ENCODE measurements at places on chromosomes 3 and 15.

DNA sequence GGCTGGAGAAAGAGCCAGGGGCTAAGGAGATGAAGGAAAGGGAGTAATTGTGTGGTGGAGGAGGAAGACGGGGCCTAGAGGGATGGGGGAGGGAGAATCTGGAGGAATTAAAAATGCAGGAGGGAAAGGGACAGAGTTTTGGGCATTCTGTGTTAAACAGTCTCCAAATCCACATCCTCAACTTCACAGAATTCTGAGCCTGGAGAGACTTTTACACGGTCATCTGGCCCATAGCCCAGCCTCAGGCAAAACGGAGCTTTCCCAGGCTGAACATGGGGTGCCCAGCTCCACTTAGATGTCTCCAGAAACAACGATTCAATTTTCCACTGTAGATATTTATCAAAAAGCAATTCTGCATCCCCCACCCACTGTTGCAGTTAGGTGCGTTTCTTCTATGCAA is 137.6 kb upstream of the HACD2 start:
- no peak for DNase-seq

- DNase-seq, result no peak
Measured at GRCh38 chr15:35305031-35305550, 220.0 kb upstream of the NANOGP8 start.

- DNase-seq, result no peak
Measured at GRCh38 chr3:195907934-195908693, at the start of gene TNK2. Gene TNK2, minus strand, starts transcription at chr3:195908551. Its CDS starts 19,963 bp downstream, at chr3:195888588.

- DNase-seq, result no peak
Measured at GRCh38 chr3:36393563-36393962, 13.3 kb downstream of the STAC start.

GRCh38 chr3:106381286-106381938 is 512.6 kb upstream of the CBLB start:
- DNase-seq, result no peak

DNA sequence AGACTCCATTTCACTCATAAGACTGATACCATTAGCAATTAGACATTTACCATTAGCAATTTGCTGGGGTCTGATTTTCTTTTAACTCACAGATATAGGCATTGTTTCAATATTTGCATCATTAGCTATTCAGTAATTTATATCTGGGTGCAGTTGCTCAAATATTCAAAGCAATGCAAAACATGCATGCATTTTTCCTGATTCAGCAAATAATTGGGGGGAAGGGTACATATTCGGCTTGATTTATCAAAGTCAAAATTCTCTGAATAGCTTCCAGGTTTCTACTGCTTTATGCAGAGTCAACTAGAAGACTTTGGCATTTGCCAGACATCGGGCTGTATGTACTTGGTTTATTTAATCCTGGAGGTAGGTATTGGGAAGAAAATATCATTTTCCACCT is 315.6 kb upstream of the NR2F2 start:
- DNase-seq, result no peak

DNA sequence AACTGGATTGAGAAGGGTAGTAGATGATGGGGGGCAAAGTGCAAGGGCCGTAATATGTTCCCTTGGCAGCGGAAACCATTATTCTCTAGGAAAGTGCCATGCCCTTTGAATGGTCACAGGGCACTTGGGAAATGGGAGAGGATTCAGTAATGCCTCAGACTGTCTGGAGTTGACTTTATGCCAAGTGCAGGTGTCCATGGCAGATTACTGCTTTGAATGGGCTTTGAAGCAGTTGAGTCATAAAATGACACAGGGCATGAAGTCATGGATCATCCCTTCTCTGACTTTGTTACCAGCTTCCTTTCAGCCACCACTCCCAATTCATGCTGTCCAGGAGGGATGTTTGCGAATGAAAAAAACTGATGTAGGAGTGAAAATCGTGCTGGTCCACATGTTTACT is 20.1 kb downstream of the AADACL2 start:
- DNase-seq, result no peak
